ENCODE measurements at places on chromosomes 1 and 21.

DNA sequence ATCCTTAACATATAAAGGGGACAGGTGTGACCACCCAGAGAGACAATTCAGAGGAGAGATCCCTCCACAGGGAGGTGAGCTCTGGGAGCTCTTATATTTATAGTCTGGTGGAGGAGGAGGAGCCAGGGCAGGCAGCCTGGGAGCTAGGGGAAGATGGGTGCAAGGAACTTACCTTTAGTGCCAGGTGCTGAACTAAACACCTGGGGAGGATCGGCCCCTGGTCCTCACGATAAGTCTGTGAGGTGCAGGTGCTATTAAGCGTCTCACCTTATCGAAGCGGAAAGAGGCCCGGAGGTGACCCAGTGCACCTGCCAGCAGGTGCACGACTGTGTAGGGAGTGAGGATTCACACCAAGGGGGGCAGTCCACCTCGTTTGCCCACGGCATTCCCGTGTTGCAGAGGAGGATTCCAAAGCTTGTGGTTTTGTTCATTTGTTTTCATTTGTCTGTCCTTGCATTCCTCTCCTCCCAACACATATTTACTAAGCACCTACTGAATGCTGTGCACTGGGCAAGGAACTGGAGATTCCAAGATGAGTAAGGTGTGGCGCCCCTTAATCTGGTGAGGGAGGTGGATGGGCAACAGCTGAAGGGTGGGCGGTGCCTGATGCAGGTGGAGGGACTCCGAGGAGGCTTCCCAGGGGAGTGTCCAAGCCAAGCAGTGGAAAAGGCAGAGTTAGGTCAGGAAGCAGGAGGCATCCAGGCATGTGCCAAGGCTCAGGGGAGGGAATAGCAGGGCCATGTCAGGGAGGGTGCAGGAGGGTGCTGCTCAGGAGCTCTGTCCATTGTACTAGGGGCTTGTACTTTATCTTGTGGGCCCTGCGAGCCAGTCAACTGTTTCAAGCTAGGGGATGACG, 11.5 kb downstream of the ARHGEF10L start:
- no peak for DNase-seq

DNA sequence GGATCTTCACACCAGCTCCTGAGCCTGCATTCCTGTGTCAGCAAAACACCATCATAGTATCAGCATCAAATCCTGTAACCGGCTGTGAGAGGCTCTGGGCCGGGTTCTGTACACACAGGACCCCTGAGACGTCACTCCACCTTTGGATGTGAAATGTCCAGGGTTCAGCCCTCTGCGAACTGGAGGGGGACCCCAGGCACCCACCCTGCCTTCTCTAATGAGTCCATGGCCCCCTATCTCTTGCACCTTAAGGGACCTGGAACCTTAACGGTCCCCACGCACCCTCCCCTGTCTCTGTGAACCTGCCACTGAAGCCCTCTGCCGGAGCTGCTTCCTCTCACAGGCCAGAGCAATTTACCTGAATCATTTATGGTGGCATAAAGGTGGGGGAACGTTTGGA, 257.8 kb downstream of the NPHP4 start:
- no peak for DNase-seq

GRCh38 chr1:1062348-1063163, 11.6 kb downstream of the RNF223 start:
- DNase-seq = no peak

- DNase-seq = no peak
Measured at GRCh38 chr1:76190749-76191424, 116.3 kb downstream of the ST6GALNAC3 start.

GRCh38 chr21:31351438-31351837, 7.4 kb upstream of the TIAM1 start:
- DNase-seq = no peak

GRCh38 chr1:185535621-185536020, 198.6 kb upstream of the HMCN1 start:
- no peak for DNase-seq

DNA sequence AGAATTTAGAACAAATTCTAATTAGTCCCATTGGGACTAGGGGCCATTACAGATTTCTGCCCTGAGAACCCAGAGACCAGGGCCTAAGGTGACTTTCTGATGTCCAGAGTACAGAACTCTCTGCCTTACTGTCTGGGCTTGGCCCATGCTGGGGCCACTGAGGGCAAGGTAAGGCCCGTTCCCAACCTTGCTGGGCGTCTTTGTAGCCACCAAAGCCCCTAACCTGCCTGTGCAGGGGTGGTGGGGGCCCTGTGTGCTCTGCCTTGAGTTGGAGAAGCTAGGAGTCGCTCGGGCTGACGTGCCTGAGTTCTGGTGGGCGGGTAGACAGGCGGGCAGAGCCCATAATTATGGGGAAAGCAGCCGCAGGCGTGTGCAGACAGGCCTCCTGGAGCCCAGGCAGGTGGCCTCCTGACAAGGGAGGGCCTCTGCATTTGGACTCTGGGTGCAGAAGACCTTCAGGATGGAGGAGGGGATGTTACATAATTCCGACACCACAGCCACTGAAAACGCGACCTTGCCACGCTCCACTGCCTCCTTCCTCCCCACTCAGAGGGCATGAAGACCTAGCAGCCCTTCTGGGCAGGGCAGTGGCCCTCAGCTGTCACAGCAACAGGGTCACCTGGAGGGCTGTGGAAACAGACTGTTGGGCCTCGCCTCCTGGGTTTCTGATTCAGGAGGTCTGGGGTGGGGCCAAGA, 239.9 kb upstream of the TMEM51 start:
- DNase-seq = no peak

DNA sequence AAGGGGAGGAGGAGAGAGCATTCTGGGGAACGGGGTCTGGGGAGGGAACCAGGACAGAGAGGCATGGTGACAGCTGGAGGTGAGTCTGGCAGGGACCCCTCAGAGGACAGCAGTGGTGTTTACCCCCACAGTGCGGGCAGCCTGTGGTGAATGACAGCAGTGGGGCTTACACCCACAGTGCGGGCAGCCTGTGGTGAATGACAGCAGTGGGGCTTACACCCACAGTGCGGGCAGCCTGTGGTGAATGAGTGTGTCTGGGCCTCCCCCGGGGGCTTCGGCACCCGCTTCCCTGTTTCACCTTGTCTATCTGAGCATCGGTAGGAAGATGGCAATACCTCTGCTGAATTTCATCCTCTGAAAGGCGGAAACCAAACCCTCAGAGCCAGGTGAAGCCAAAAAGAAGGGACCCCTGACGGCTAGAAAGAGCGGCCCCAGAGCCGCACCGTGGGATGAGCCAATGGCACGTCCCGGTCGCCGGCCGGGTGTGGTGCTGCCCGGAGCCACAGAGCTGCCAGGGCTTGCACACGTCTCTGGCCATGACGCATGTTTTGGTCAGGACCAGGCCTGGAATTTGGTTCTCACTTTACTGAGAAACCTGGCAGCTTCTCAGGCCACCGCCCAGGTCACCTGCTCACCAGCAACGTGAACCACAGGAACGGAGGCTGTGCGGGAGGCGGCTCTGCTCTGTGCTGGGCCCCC, 54.1 kb downstream of the SIK1 start:
- no peak for DNase-seq

- no peak for DNase-seq
Measured at GRCh38 chr1:181296180-181296579, 187.1 kb upstream of the CACNA1E start.

DNA sequence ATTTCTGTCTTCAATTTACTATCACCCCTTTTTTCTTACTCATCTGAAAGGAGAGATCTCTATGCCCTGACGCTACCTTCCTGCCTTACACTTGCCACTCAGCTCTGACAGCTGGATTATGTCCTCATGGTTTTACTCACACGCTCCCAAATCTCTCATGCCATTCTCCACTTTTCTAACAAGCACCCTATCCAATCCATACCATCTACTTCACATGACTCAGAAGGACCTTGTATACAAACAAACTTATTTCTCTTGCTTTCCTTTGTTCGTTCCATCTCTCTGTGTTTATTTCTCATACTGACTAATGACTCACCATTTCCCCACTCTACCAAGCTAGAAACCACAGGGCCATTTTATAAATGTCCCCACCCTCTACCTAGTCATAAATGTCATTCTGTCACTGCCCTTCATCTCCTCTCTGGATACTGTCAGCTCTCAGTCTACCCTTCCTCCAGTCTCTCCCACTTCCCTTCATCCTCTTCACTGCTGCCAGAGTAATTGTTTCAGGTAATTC, 87.3 kb downstream of the USP24 start:
- DNase-seq = peak; percentile 78

DNA sequence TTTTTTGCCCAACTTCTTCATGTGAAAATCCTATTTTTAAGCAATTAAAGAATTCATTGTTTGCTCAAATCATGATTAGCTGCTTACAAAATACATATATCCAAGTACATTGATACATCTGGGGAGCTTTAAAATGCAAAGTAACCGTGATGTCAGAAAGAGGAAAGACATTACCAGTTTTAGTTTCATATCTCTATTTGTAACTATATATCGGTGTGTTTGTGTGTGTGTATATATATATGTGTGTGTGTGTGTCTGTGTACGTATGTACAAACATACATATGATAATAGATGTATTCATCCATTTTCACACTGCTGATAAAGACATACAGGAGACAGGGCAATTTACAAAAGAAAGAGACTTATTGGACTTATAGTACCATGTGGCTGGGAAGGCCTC, 310.1 kb downstream of the DPYD start:
- no peak for DNase-seq

- peak; percentile 26 for DNase-seq
Measured at GRCh38 chr1:202811296-202812175, 782 bp downstream of the PCAT6 start.
